ENCODE measurements at places on chromosomes 6 and 20.

DNA sequence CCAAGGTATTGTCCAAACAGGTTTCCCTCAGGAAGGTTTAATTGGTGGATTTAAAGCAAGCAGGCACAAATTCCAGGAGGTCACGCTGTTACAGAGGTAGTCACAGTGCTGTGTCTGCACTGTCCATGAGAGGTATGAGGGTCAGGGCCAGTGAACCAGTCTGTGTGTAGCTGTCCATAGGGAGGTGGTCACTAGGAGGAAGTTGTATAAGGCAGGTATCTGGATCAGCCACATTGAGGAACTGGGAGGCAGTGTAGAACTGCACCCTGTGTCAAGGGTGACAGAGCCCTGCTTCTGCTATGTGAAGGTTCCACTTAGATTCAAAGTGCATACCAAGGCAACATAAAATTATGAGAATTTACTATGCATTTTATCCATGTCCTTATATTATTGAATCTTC is 73.3 kb downstream of the MAP3K4 start:
- no peak for DNase-seq

- no peak for DNase-seq
Measured at GRCh38 chr20:3039426-3039825, 4.0 kb upstream of the GNRH2 start.

GRCh38 chr20:21074605-21075336 is 31.4 kb downstream of the LINC00237 start:
- DNase-seq, result peak; percentile 25

DNA sequence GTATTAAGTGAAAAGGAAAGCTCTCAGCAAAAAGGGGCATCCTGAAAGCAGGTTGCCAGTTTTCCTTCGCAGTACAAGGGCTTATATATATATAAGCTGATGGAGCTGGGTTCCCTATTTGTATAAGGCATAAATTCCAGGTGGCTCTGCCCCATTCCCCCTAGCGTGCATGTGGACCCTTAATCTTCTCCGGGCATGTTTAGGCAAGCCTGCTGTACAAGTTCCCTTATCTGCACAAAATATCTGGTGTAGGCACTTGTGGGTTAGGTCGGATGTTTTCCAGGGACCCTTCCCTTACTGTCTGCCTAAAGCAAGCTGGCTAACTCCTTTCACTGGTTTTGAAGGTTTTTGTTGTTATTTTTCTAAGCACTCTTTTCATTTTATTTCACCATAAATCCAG is 140.7 kb downstream of the FUT9 start:
- DNase-seq, result no peak

- no peak for DNase-seq
Measured at GRCh38 chr6:69881322-69882151, 15.2 kb downstream of the COL19A1 start.

GRCh38 chr6:127484212-127484863 is 25.1 kb upstream of the KIAA0408 start:
- DNase-seq, result peak; percentile 44

- no peak for DNase-seq
Measured at GRCh38 chr6:5566718-5567117, 305.4 kb downstream of the FARS2 start.

- peak; percentile 80 for DNase-seq
Measured at GRCh38 chr20:41339957-41340326, 679 bp upstream of the LPIN3 start.

DNA sequence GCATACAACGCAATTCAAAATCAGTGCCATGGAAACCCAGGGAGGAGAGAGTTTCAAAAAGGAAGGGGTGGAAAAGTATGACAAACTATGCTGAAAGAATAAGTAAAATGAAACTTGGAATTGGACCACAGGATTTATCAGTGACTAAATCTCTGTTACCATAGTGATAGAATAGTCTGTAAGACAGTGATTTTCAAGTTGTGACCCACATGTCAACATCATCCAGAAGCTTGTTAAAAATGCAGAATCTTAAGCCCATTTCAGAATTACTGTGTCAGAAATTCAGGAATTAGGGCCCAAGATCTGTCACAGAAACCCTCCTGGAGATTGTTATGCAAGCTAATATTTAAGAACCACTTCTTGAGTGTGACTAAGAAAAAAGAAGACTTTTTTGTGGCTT is 417.7 kb upstream of the JAG1 start:
- DNase-seq, result no peak

- DNase-seq, result no peak
Measured at GRCh38 chr6:168113226-168113625, 34.2 kb upstream of the FRMD1 start.

- peak; percentile 63 for DNase-seq
Measured at GRCh38 chr6:13397359-13398068, 69.2 kb upstream of the TBC1D7 start.

DNA sequence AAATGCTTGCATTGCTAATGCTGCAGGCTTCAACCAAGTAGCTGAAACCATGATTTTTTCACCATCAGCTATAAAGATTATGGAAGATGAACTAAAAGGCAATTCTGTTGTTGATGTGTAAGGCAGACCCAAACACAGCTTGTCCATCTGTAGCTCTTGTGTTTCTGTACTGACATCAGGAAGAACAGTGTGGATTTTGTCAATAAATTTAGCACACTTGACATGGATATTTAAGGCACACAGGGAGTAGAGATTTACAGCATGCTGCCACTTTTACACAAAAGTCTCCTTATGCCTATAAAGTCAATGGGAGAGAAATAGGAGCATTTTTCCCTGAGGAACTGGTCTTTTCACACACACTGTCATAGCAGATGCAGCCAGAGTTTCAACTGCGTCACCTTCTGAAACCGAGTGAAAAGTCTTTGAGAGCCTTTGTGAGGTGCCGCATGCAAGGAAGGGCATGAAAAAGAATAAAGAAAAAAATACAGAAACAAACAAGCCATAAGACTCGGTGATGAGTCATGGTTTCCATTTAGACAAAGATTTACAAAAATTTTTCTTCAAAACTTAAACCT is 261.4 kb upstream of the TFAP2D start:
- no peak for DNase-seq

- no peak for DNase-seq
Measured at GRCh38 chr20:10665027-10665561, 8.7 kb downstream of the JAG1 start.

Measured in GM19239 (cell line).